ENCODE measurements at places on chromosomes 16 and 17. TPM values are rescaled to one million over a fixed set of nuclear protein-coding genes. Genes with fewer than 3 reads are reported as not detected.

Gene CD7
- not detected for total RNA-seq

GRCh38 chr16:2904922-2905240 lies 6.8 kb upstream of the FLYWCH1 start:
- no peak for DNase-seq

GRCh38 chr17:65155622-65156021 lies 18.5 kb downstream of the RGS9 start:
- no peak for DNase-seq

DNA sequence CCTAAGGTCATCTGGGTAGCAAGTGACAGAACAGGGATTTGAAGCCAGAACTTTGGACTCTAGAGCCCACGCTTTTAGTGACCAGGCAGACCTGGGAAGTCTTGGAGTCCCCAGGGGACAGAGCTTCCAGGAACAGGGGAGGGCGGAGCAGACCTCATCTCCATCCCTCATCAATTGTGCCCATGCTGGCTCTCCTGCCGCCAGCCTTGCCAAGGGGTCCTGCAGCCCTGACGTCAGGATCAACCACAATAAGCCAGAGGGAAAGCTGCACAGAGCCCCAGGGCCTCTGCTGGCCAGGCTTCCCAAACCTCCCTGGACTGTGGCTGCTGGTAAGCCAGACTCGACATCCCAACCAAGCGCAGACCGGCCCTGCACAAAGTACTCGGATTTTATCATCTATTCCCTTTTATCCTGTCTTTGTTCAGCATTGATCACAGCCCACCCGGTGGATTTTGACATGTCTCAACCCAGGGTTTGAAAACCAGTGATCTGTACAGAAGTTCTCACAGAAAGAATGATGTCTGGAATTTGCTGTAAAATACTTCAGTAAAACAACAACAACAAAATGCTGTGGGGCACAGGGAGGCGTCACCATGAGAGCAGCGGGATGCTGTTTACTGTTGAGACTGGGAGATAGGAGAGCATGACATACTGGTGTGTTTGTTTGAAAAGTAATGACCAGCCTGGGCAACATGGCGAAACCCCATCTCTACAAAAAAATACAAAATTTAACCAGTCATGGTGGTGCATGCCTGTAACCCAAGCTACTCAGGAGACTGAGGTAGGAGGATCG lies 11.8 kb downstream of the C16orf74 start:
- no peak for DNase-seq

Gene HOXB3
- total RNA-seq: 15.0 TPM
